Stimulated activated memory B cell treated with anti-CD40 and anti-IgM and Interleukin-4, amounts not matched to agents 10 μg/mL and 1 μg/mL and 100 μg/mL, for 72 hours (primary cell): ENCODE measurements at places on chromosomes 6 and 20.

DNA sequence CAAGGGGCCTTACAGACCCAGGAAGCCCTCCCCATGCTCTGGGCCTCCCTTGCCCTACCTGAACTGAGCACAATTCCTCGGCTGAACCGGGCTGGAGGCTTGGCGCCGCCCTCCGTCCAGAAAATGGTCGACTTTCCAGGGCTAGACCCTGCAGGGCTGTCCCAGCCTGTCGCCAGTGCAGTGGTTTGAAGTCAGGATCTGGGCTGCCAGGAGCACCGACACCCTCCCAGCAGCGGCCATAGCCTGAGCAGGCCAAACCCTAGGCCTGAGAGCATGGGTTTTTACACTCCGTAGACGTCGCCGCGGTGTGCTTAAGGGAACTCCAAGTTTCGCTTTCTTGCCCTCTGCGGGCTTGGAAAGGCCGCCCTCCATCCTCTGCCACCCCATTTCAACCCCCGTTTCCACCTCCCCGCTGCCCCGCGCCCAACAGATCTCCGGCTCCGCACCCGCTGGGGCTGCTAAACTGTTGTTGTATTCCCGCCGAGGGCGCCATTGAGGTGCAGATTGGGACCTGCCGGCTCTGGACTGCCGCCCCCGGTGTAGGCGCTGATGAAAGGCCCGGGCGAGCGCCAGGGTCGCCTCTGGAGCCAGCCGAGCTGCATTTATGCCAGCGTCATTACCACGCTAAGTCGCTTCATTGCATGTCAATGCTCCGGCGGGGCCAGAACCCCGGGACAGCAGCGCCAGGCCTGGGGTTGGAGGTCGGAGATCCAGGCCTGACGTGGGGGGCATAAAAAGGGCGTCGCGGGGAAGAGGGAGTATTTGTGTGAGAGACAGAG lies 2.2 kb upstream of the TFAP2A start:
- no peak for ATAC-seq

- no peak for ATAC-seq
Observed at GRCh38 chr6:53643481-53643965, 22.0 kb downstream of the KLHL31 start.

DNA sequence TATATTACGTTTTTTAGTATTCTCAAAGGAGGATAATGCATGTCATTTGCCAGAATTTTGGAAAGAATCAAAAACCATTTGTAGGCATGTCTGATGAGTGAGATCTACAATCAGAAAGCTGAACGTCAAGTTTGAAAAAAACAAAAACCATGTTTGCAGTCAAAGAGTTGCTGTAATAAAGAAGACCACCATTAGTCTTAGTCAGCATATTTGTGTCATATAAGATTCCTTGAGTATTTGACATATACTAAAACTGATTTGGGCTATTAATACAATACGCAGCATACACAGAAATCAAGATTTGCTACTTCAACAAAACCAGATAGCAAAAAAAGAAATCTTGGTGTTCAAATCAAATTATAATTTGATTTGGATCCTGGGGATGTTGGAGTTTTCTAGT lies 247.5 kb downstream of the SAMD5 start:
- ATAC-seq: no peak

DNA sequence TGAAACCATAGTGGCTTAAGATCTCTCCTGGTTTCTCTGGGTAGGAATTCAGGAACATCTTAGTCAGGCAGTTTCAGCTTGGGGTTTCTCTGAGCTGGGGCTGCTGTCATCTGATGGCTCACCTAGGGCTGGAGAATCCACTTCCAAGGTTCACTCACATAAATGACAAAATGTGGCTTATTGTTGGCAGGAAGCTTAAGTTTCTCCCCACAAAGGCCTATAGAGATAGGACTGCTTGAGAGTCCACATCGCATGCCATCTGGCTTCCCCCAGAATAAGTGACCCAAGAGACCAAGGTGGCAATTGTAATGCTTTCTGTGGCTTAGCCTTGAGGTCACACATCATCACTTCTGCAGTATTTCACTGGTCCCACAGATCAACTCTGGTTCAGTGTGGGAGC lies 131.4 kb downstream of the EDN1 start:
- no peak for ATAC-seq

DNA sequence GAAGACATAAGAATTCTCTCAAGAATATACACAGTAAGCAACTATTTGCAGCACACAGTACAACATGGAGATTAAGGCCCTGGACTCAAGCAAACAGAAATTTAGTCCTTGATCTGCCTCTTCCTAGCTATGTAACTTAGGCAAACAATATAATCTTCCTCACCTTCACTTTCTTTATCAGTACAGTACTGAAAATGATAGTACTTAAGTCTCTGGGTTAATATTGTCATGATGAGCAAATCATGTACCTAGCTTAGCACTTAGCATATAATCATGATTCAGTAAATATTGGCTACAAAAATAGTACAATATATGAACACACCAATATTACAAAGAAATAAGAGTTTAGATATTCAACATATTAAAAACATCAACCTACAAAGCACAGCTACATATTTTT lies 320.5 kb downstream of the HACE1 start:
- no peak for ATAC-seq

DNA sequence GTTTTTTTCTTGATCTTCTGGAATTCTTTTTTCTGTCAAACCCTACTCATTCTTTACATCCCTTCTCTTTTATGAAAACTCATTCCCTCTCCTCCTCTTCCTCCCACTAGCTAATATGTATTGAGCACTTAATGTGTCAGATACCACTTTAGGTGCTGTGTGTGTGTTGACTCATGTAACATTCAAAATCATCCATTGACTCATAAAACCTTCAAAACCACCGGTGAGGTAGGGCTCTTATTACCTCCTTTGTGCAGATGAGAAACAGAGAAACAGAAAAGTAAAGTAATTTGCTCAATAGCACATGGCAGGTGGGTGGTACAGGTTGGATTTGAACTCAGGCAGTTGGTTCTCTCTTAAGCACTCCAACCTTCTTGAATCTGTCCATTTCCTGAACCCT lies 136.3 kb upstream of the NEDD9 start:
- peak; percentile 48 for ATAC-seq

- ATAC-seq: no peak
Observed at GRCh38 chr6:14537030-14537429, 419.5 kb downstream of the CD83 start.

DNA sequence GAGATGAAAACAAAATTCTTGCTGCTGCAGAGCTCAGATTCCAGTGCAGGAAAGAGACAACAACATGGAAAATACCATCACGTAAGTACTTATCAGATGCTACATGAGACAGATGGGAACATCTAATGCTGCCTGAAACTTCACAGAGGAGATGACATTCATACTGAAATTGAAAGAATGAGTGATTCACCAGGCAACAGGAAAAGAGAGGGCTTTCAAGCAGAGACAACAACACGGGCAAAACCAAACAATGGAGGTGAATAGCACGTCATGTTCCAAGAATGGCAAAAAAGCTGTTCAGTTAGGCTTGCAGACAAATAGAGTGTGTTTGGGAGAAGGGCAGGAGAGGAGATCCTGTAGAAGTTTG lies 39.3 kb downstream of the GTF2H5 start:
- ATAC-seq: peak; percentile 86

- peak; percentile 77 for ATAC-seq
Observed at GRCh38 chr6:106799031-106799894, 169.9 kb downstream of the QRSL1 start.

GRCh38 chr20:63438121-63438520 lies 34.3 kb downstream of the KCNQ2 start:
- ATAC-seq: no peak

- ATAC-seq: no peak
Observed at GRCh38 chr6:44829836-44830235, 442.3 kb downstream of the CDC5L start.

- no peak for ATAC-seq
Observed at GRCh38 chr20:63314566-63315239, 21.7 kb downstream of the COL20A1 start.

DNA sequence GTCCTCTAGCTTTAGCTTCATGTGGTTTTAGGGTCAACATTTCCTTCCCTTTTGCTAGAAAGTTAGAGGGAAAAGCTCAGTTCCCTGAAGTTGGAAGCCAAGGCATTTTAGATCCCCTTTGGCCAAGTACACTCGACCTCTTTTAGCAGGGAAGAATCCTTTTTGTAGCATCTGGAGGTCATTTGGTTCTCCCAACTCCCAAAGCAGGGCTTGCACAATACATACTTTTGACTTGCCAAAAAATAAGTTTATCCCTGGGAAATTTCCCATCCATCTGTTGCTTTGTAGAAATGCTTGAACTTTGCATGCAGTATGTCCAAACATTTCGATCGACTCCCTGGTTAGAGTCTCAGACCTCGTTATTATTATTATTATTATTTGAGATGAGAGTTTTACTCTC lies 4.6 kb upstream of the EDEM2 start:
- ATAC-seq: no peak

DNA sequence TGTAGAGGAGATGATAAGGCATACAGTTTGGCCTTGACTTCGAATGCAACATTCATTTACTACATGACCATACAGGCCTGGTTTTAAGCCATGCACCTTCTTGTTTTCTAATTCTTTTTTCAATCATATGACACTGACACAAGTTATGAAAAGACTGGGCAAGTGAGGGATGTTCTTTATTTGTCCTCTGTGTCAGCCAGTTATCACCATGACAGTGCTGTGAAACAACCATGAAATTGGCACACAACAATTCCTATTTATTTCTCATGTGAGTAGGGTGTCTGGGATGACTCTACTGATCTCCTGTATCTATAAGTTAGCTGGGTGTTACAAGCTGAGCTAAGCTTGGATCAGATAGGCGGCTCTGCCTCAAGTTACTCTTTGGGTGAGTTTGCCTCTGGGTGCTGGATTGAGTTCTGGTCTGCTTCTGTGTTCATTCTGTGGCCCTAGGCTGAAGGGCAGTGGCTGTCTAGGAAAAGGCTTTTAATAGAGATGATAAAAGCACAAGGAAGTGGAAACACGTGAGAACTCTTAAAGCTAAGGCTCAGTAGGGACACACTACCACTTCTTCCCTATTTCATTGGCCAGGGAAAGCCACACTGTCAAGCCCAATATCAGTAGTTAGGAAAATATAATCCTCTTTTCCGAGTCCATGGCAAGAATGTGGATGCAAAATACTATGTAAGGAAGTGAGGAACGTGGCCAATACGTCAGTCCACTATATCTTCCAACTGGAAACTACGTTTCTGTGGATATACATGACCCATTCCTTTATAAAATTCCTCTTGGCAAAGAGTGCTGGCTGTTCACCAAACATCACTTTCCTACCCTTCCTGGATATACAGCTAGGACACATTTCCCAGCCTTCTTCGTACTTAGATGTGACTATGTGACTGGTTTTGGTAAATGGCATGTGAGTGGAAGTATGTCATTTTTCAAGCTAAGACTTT lies 126.2 kb upstream of the RNF24 start:
- ATAC-seq: no peak
